ENCODE measurements at places on chromosomes 5 and 9.

- DNase-seq = no peak
These were observed 40.7 kb upstream of the CTXN3 start for GRCh38 chr5:127608077-127608660.

DNA sequence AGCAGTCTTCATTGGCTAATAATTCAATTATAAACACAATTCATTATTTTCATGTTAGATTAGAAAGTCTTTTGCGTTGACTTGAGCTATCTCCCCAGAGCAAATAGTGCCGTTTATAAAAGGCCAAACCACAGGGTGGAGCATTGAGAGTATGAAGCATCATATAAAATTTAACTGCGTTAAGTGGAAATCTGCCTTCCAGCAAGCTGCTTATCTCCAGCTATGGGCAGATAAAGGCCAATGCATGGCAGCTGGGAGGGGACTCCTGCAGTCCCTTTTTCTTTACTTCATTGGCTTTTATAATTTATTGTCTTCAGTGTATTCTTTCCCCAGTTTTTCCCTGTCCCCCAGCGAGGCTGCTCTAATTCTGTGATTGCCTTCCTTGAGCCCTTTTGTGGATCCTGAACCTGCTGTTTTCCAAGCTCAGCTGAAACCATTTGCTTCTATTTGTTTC, 113.7 kb downstream of the TMEM232 start:
- DNase-seq = no peak

- DNase-seq = no peak
These were observed 116.0 kb downstream of the NMUR2 start for GRCh38 chr5:152288917-152289595.

- DNase-seq = no peak
These were observed 182.7 kb downstream of the TAF11L14 start for GRCh38 chr5:17816944-17817343.

DNA sequence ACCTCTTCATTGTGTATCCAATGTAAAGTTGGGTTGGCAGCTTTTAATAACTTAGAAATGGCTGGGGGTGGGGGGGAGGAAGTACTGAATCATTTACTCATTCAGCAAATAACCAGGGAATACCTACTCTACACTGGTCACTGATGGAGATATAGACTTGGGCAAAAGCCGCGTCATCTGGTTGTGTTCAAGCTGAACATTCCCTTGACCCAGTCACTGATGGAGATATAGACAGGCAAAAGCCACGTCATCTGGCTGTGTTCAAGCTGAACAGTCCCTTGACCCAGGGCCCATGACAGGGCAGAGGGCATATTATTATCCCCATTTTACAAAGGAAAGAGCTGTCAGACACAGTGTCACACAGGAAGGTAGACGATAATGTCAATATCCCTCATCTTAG, 32.6 kb downstream of the FOXI1 start:
- no peak for DNase-seq

- DNase-seq = no peak
These were observed 405.7 kb upstream of the EDIL3 start for GRCh38 chr5:84790406-84790805.

All from foreskin fibroblast (primary cell).